NCI-H526 (cell line): ENCODE measurements at places on chromosomes 5 and 9.

DNA sequence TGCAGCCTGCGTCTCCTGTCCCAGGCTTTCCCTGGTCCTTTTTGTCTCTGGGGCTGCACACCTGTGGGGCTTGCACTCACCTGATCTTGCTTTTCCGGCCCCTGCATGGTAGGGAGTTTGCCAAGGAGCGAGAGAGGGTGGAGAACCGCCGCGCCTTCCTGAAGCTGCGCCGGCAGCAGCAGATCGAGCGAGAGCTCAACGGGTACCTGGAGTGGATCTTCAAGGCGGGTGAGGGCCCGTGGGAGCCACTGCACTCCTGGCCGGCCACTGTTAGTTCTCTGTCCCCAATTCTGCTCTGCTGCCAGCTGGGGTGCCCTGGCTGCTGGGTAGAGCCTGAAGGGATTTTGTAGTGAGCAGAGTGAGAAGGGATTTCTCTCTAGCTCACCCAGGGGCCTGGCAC is 78.0 kb downstream of the CACNA1B start:
- no peak for DNase-seq

GRCh38 chr9:5459289-5459829 is 9.0 kb downstream of the CD274 start:
- no peak for DNase-seq

GRCh38 chr5:150052956-150053712 is 33.2 kb downstream of the CSF1R start:
- DNase-seq, result no peak

DNA sequence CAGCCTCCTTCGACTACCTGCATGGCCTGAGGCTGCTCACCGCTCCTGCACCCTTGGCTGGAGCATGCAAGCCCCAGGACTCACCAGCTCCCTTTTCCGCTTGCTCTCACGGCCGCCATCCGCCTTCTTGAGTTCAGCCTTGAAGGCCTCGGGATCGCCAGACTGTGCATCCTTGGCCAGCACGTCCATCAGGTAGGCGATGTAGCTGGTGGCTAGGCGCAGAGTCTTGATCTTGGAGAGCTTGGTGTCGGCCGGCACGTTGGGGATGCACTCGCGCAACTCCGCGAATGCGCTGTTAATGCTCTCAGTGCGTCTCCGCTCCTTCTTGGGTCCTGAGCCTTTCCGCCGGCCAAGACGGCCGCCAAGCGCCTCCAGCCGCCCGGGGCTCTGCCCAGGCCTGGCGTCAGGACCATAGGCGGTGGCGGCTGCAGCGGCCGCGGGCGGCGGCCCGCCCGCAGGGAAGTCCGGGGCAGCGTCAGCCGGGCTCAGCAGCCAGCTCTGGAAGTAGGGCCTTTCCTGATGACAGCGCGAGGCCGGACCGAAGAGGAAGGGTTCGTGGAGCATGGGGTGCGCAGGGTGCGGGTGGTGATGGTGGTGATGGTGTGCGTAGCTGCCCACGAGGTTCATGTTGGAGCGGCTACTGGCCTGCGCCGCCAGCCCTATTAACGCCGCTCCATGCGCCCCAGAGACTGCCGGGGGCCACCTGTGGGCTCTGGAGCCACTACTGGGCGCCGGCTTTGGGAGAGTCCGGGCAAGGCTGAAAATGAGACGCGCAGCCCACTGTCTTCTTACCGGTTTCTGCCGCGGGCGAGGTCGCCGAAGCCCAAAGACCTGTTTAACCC is 424 bp downstream of the HAND1 start:
- peak; percentile 54 for DNase-seq

DNA sequence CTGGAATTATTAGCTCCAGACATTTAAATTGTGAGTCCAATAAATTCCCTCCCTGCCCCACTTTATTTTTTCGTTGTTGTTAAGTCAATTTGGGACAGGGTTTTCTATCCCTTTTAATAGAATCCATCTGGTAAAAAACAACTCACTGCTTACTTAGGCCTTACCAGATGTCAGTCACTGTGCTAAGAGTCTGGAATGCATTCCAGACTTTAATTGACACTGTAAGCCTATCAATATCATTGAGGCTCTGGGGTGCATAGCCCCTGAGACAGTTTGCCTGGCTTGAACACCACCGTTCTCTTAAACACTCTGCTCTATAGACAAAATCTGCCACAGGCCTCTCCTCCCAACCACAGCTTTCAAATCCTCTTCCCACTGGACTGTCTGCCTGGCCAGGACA is 175.9 kb downstream of the NSG2 start:
- no peak for DNase-seq

- no peak for DNase-seq
Observed at GRCh38 chr9:124654431-124654830, 116.7 kb downstream of the NR6A1 start.

DNA sequence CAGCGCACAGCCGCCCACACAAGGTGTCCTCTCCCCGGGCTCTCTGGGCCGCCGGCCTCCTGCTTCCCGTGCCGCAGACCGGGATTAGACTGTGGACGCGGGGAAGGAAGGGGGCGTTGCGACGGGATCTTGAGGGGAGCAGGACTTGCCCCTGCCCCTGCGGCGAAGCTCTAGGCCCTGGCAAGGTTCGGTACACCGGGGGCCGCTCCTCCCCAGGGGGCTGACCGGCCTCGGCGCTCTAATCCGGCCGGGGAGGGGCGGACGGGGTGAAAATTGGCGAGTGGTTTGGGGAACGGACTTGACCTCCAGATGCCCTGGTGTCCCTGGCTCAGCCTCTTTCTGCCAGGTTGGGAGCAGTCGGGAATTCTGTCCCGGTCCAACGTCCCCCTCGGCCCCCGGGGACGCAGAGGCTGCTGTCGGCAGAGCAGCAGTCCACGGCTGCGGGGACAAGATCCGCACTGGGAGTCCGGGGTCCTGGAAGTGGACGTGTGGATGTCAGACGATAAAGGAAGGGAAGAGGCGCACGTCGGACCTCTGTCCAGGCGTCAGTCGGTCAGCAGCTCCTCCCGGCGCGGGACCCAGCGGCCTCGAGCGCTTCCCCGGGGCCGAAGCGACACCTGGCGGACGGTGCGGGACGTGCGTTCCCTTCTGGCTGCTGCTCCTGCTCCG is 1.9 kb upstream of the CNTFR start:
- no peak for DNase-seq

DNA sequence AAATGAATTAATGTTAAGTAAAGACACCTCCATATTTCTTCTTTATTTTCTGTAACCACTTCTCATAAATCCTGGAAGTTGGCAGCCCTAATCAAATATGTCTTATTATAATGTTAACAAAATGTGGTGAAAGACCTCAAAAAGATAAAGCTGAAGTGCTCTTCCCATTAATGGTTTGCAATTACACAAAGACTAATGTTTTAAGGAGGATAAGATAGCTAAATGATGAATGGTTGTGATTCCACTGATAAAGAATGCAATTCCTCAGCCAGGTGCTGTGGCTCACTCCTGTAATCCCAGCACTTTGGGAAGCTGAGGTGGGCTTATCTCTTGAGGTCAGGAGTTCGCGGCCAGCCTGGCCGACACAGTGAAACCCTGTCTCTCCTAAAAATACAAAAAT is 125.8 kb upstream of the SNX2 start:
- DNase-seq, result no peak
